ENCODE measurements at places on chromosomes 2 and 18.

- DNase-seq: no peak
These were observed 74.3 kb downstream of the BIN1 start for GRCh38 chr2:127032621-127033020.

GRCh38 chr18:26640541-26640940 lies 92.2 kb upstream of the KCTD1 start:
- DNase-seq: no peak

DNA sequence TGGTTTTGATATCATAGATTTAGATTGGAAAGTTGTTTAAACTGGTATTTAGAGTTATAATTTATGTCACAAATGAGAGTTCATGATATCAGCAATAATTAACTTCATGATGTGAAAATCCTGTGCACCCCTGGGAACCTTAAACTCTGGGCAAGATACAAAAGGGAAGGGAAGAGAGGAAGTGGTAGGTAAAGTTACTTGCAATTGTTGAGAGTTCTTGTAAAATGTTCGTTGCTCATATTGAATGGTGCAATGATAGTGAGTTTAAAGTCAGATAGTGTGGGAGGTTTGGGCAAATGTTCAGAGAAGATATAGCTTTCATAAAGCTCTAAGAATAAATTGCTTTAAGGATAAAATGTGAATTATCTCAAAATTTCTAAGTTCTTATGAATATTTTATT lies 75.4 kb downstream of the SP110 start:
- no peak for DNase-seq

DNA sequence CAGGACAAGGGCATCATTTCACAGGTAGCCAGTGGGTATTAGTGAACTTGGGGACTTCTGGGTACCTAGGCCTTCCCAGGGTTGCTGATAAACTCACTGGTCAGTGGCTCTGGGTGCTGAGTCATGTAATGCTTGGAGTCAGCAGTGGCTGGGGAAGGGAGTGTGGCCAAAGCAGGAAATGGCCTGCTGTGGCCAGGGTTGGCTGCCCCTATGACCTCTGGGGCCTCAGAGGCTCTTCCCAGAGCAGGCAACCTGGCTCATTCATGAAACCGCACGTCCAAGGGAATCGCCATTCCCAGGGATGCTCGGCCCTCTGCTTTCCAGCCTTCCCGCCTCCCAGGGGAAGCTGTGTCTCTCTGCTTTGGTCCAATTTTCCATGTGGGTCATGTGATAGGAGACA lies 294.9 kb downstream of the DYSF start:
- peak; percentile 97 for DNase-seq

DNA sequence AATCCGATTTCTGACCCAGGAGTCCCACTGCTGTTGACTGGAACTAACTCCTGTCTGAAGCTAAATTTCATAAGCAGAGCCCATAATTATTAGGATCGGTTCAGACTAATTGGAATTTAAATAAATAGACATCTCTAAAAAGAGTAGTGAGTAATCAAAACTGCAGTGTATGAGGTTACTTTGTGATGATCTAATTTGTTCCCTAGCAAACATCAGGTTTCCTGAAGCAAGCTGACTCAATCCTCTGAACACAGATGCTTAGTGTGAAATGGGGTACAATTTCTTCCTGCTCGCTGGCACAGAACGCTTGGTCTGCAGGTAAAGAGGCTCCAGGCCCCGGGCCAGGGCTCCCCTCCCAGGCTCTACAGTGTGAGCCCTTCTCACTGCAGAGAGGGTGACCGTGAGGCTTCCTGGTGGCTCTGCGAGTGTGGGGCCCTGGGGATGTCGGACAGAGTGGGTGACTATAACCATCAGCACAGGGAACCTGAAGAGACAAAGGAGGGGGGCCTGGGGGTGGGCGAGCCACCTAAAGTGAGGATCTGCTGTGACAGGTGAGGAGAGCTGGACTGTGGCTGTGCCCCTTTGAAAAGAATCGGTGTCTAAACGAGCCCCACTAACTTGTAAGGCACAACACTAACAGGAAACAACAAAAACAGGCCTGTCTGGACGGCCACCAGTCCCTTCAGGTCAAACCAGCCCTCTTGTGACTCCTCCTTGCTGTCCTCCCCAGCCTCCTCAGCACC lies 20.2 kb downstream of the CHST10 start:
- DNase-seq: no peak

DNA sequence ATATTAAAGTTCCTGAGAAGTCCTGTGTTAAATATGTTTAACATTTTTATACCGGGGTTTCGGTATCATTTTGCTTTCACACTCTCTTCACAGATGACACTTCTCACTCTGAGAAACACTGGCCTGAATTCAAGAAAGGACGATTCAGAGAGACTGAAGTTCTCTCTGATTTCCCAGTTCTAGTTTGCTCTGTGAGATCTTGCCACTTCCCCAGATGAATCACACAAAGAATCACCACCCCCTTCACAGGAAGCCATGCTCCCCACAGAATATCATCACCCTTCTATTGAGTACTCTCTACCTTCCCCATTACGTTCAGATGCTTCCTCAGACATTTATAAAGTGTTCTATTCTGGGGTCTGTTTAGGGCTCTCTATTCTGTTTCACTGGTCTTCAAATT lies 16.1 kb upstream of the CD207 start:
- no peak for DNase-seq

- no peak for DNase-seq
These were observed 224.4 kb upstream of the HS6ST1 start for GRCh38 chr2:128543036-128543435.

DNA sequence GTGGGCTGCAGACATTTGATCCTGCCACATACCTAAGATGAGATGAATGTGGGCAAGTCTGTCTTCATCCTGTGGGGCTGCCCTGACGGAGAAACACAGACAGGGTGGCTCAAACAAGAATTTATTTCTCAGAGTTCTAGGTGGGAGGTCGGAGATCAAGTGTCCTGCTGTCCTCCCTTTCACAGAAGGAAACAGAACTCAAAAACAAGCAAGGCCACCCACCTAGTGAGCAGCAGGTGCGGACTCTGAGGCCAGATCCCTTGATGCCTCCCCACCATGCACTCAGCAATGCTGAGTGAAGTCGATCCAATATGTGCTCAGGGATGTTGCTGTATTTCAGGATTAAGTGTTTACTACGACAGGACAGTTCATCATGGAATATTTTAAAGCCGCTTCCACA lies 63.0 kb upstream of the SNTG2 start:
- DNase-seq: no peak

GRCh38 chr2:185628985-185629384 lies 109.6 kb upstream of the FSIP2 start:
- no peak for DNase-seq

DNA sequence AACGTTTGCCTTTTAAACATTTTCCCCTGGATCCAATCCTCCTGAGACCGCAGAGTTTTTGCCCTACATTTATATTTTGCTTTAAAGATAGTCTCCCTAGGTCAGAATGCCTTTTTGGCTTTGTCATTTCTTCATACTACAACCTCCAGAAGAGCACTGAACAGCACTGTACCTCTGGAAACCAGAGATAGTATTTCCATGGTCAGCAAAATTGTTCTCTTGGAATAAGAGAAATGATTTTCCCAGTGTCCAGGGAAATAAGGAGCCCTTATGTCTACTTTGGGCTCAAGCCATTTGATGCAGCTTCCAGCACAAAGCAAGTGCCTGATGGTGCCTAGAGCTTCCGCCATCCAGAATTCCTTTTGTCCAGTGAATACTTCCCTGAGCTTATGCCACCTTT lies 75.5 kb upstream of the SP5 start:
- DNase-seq: no peak

DNA sequence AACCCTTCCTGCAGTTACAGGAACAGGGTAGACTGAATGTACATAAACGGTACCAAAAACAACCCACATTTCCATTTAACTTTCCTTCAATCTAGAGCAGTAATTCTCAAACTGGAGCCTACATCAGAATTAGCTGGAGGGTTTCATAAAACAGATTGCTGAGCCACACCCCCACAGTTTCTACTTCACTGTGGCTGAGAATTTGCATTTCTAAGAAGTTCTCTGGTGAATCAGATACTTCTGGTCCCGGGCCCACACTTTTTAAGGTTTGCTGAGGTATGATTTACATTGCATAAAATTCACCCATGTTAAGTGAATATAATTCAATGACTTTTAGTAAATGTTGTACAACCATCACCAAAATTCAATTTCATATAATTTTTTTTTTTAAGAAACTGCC lies 113.7 kb downstream of the SRBD1 start:
- no peak for DNase-seq

GRCh38 chr18:31233621-31234275 lies 71.1 kb upstream of the DSC1 start:
- no peak for DNase-seq

- DNase-seq: no peak
These were observed 107.3 kb downstream of the SH3BP4 start for GRCh38 chr2:235059161-235059560.

DNA sequence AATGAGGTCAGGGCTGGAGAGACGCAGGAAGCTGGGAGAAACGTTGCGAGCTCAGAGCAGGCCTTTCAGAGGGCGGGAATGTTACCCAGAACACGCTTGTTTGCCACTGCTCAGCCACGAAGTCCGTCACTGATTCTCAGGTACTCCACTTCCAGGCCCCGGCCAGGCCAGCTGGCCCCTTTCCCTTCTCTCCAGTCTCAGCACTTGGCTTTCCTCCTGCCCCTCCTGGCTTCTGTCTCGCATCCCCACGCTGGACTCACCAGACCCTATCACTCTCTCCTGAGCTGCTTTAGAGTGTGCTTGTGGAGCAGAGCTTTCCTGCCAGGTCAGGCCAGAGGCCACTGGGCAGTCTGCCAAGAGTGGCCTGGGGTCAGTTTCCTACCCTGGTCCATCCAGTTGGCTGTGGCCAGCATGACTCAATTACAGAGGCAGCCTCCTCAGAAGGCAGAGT lies 151.4 kb downstream of the TWIST2 start:
- DNase-seq: no peak

DNA sequence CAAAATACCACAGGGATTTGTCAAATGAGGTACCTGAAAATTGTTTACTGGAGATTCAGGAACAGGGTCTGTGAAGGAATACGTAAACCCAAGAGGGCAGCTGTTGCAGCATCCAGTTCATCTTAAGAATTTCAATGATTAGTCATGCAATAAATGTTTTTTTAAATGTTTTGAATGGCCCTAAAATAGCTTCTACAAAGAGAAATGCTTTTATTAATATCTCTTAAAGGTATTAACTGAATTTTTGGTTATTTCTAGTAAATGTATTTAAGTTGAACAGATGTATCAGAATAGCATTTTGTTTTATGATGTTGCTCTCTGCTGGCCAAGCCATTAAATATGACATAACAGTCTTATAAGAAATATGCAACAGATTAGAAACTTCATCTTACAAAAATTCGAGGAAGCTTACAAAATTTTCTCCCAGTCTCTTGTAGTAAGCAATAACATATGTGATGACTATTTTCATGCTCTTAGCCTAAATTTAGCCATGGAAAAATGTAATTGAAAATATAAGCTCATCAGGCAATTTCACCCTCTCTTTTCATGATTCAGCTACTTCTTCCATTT lies 863.9 kb downstream of the SUCLG1 start:
- DNase-seq: no peak

- DNase-seq: no peak
These were observed 25.4 kb downstream of the VPS54 start for GRCh38 chr2:63993871-63994270.

DNA sequence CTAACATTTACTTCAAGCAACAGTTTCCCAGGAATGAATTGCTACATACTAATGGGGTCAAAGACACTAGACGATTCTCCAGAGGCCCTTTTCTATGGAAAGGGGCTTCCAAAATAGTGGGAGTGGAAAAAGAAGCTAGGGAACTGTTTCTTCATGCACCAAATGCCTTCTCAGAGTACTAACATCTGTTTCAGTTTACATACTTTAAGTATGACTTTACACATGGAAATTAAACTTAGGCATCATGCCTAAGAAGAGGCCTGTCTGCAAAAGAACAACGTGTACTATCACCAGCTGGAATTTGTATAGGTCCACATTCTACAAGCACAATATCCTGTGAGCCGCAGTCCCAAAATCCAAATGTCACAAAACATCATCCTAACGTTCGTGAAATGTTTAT lies 29.4 kb upstream of the WDR75 start:
- no peak for DNase-seq

GRCh38 chr2:105746177-105747080 lies 1.7 kb downstream of the NCK2 start:
- no peak for DNase-seq

DNA sequence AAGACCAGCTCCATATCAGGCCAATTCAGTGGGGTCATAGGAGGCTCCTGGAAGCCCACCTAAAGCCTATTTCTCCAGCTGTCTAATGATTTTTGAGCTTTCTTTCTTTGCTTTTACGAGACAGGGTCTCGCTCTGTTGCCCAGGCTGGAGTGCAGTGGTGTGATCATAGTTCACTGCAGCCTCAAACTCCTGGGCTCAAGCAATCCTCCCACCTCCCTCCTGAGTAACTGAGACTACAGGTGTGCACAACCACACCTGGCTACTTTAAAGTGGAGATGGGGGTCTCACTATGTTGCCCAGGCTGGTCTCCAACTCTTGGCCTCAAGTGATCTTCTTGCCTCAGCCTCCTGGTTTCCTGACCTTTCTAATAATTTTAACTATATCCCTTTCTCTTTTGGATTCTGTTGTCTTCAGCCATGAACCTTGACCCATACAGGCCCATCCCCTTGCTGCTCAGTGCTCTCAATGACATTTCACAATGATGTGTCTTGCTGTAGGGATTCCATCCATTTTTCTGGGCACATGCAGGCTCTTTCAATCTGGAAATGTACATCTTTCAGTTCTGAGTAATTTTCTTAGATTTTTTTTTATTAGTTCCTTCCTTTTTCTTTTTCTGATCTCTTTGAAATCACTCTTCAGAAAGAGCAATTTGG lies 29.7 kb downstream of the GNLY start:
- no peak for DNase-seq

GRCh38 chr2:20366672-20367116 lies 16.1 kb upstream of the PUM2 start:
- DNase-seq: no peak

GRCh38 chr2:227824711-227825110 lies 11.1 kb downstream of the CCL20 start:
- no peak for DNase-seq

GRCh38 chr2:60478660-60479059 lies 74.8 kb downstream of the BCL11A start:
- no peak for DNase-seq

GRCh38 chr2:109216332-109216731 lies 87.3 kb downstream of the SH3RF3 start:
- DNase-seq: no peak
